ENCODE measurements at places on chromosomes 11 and 22.

DNA sequence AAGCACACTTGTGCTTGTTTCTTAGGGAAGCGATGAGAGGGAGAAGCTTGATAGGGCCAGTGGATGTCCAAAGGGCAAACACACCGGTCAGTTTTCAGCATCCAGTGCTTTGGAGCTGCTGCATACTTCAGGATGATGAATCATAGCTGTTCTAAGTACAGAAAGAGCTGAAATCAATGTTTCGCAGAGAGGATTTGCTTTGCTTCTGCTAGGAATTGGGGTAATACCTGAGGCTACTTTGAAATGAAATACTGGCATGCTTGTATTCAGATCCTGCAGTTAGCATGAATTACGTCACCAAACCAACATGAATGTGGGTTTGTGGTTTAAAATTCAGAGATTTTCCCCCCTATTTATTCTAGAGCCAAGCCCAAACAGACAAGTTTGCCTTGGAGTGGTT lies 41.7 kb upstream of the SC5D start:
- DNase-seq: no peak

DNA sequence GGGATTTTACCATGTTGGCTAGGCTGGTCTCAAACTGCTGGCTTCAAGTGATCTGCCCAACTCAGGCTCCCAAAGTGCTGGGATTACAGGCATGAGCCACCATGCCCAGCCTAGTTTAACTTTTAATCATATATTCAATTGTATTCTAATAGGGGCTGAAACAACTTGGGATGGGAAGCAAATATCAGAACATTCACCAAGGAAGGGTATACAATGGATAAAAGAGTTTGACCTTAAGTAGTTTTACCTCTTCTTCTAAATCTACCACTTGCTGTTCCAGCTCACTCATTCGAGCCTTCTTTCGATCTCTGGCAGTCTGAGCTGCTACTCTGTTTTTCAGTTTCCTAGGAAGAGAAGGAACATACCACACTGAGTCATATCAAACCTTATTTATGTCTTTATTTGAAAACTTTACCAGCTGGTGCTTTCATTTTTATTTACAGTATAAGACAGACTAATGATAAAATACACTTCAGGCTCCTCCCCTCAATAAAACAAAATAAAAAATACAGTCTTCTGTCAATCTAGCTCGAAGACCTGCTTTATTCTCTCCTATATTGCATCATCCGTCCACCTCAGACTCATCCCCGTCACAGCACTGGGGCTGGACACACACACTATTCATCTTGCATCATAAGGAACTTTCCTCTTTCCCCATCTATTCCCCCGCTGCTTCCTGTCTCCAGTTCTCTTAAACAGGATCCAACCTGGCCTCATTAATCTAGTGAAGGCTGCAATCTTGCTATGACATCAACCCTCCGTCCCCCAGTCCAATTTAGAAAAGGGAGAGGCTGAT lies 1.4 kb downstream of the XBP1 start:
- DNase-seq: peak; percentile 21

- DNase-seq: no peak
Measured at GRCh38 chr22:35892192-35892591, 136.4 kb downstream of the RBFOX2 start.

DNA sequence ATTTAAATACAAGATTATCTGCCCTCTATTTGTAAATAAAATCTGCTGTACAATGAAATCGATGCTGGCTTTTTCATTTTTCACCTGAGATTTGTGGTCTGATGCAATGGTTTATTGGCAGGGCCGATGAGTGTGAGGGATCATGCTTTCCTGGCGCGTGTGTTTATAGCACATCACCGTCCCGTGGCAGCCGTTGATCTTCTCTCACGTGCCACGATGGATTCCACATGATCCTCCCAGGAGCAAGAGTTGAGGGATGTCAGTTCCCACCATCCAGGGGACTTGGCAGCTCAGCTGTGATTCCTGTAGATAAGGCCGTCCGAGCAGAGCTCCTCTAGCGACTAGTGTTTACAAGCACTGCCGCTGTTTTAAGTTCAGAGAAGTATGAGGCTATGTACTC lies 213.7 kb downstream of the TBC1D22A start:
- DNase-seq: no peak

DNA sequence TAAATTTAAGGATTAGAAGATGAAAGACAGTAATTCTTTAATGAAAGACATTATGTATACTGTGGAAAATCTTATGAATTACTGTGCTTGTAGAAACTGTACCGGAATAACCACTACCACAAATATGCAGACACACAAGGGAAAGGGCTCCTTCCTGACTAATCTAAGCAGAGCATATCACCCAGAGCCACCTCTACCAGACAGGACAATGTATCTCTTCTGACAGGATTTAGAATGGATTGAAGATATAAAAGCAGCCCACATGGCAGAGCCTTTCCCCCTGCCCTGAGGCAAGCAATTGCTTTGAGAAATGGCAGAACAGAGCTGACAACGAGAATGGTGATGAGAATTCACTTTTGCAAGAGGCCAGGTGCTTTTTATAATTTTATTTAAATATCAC lies 144.1 kb downstream of the NOX4 start:
- no peak for DNase-seq

DNA sequence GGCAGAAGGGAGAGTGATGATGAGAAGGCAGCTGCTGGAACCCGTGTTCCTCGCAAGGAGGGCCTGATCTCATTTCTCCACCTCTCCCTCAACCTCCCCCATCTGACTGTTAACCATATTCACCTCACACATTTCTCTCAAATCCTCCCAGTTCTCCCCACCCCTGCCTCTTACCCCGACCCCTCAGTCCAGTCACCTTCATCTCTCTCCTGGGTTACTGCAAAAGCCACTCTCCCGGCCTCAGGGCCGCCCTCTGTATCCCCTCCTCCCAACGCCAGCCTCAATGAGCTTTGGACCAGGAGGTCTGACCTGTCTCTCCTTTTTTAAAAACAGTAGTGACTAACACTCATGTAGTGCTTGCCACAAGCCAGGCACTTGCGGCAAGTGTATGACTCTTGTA lies 29.5 kb upstream of the LMO1 start:
- no peak for DNase-seq

GRCh38 chr11:20113149-20113438 lies 47.2 kb downstream of the DBX1 start:
- no peak for DNase-seq

GRCh38 chr11:83241291-83241946 lies 44.7 kb downstream of the CCDC90B start:
- DNase-seq: no peak

Data from stimulated activated CD4-positive, alpha-beta T cell treated with anti-CD3 and anti-CD28 coated beads, Interleukin-4, amount 100 ng/mL, for 4 hours (primary cell).